ENCODE measurements at places on chromosomes 12 and 14. TPM values are rescaled to one million over a fixed set of nuclear protein-coding genes. Genes with fewer than 3 reads are reported as not detected.

Gene ACOT6
- not detected for polyA plus RNA-seq

GRCh38 chr12:45613296-45613695, 116.2 kb upstream of the ARID2 start:
- DNase-seq: no peak

DNA sequence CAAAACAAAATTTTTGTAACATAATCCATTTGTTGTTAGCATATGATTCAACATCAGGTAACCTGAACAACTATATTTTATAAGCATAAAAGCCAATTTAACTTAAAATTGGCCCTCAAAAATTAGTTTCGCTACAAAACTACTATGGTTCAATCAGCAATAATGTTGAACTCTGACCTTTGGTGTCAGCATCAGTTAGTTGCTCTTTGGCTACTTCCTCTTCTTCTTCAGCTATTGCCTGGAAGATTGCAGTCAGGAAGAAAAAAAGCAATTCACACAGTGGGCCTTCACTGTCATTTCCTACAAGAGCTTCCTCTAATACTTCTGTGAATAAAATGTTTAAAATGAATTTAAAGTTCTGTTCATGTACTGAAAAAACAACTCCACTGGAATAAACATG, 78.2 kb upstream of the CFL2 start:
- no peak for DNase-seq

- no peak for DNase-seq
Observed at GRCh38 chr14:21098076-21098891, at the start of gene ZNF219. TSS of gene ZNF219 (minus strand) at chr14:21098655. CDS start at chr14:21093591, 5,064 bp downstream.

DNA sequence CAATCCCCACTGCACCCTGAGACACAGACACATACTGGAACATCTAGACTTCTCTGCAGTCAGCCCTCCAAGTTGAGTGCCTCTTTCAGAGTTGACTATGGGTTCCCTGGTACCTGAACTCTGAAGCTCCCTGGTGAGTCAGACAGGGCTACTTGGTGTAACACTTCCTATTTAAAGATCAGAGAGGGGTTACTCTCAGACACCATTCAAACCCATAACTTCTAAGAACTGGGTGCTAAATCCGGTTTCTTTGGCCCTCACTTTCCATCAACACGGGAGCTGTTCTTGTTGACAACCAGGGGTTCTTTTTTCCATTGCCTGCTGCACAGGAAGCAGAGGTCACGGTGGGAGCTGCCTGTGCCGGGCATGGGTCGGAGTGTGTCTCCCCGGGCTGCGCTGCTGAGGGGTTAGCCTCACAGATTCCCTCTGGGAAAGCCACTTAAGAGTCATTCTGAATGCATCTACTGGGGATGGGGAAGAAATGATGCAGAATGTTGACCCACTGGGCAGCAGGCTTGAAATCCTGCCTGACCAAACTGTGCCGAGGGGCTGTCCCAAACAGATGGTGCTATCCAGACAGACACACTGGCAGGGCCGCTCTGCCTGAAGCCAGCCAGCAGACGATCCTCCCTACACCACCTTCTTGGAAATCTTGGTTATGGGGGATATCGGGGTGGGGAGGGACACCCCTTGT, 74.1 kb downstream of the PITPNM2 start:
- no peak for DNase-seq
